ENCODE measurements at places on chromosomes 12 and 14.

DNA sequence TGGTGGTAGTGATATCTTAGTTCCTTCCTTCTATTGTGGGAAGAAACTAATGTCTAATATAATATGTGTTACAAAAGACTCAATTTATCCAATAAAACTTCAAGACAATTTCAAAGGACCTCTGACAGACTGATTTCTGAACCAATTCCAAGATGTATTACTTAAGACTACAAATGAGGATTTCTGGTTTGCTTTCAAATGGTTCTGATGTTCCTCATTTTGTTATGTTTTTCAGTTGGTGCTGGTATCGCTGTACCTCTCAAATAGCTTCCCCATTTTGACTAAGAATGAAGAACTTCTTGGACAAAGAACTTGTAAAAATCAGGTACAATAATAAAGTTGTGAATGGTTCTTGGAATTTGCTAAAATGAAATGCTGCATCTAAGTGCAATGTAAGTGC is 19.4 kb upstream of the MBIP start:
- no peak for DNase-seq

GRCh38 chr12:122012184-122012583 is 9.5 kb upstream of the BCL7A start:
- DNase-seq: no peak

GRCh38 chr12:127172861-127173260 is 1094.1 kb upstream of the TMEM132C start:
- DNase-seq: no peak

DNA sequence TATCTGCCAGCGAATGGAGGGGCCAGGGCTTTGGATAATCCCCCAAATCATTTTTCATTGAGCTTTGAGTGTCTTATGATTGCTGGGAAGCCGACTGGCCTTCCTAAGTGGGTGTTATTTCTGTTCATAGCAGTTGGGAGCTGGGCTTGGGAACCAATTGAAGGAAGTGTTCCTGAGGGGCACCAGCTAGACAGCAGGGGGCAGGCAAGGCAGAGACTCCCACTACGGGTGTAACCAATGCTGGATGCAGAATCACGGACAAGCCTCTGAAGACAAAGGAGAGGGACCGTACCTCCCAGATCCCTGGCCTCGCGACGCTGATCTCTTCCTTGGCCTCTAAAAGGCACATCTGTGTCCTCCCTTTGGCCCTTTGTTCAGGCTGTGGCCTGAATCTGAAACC is 149.0 kb upstream of the PRMT8 start:
- DNase-seq: peak; percentile 12

GRCh38 chr14:91228112-91229004 is 16.1 kb downstream of the GPR68 start:
- peak; percentile 93 for DNase-seq

- DNase-seq: peak; percentile 50
Observed at GRCh38 chr14:21978184-21978998, 304.8 kb upstream of the OR4E1 start.

DNA sequence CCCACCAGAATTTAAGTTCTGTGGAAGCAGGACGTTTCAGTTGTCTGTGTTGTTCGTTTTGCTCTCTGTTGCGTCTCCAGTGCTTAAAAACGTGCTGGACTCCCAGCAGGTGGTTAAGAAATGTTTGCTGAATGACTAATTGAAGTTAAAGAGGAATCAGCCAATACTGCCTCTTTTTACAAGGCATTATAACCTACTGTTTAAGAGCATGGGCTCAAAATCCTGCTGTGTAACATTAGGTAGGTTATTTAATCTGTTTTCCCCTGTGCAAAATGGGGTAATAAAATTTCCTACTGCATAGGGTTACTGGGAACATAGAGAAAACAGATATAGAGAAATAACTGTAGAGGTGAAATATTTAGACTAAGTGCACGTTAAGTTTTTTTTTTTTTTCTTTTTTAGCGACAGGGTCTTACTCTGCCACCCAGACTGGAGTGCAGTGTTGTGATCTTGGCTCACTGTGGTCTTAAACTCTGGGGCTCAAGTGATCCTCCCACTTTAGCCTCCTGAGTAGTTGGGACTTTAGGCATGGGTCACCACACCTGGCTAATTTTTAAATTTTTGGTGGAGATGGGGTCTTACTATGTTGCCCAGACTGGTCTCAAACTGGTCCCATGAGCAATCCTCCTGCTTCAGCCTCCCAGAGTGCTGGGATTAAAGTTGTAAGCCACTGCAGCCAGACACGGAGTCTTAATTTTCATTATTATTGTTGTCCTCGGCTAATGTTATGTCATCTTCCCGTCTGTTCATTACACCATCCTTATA is 139.4 kb upstream of the PRICKLE1 start:
- no peak for DNase-seq

- DNase-seq: no peak
Observed at GRCh38 chr14:70000601-70001000, 121.4 kb downstream of the SMOC1 start.

GRCh38 chr12:127340381-127340780 is 926.6 kb upstream of the TMEM132C start:
- DNase-seq: no peak

GRCh38 chr12:32854097-32854496 is 42.5 kb downstream of the PKP2 start:
- no peak for DNase-seq

- DNase-seq: no peak
Observed at GRCh38 chr14:101481557-101481956, 79.7 kb upstream of the DIO3 start.

GRCh38 chr12:122538496-122538895 is 11.4 kb downstream of the KNTC1 start:
- DNase-seq: no peak

DNA sequence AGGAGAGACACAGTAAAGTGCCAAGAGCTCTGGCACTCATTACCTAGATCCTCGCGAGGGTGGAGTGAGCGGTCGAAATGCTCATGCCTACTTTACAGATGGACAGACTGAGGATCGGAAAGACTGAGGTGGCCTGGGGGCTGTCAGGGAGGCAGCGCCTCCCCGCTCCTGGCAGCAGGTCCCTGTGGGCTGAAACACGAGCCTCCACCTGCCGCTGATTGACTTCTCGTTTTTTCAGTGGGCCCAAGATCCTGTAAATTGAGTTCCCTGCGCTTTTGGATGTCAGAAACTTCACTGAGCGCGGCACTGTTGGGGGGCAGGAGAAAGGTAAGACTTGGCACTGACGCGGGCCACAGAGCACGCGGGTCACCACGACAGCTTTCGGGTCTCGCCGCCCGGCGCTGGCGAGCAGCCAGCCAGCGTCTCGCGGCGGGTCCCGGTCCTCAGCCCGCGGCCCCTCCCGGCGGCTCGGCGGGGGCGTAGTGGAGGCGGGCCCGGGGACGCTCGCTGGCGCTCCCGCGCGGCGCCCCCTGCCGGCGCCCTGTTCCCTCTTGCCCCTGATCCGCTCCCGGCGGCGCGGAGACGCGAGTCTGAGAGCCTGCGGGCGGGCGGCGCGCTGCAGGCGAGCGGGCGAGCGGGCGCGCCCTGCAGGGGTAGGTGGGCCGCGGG is 552 bp upstream of the SCN8A start:
- peak; percentile 81 for DNase-seq

DNA sequence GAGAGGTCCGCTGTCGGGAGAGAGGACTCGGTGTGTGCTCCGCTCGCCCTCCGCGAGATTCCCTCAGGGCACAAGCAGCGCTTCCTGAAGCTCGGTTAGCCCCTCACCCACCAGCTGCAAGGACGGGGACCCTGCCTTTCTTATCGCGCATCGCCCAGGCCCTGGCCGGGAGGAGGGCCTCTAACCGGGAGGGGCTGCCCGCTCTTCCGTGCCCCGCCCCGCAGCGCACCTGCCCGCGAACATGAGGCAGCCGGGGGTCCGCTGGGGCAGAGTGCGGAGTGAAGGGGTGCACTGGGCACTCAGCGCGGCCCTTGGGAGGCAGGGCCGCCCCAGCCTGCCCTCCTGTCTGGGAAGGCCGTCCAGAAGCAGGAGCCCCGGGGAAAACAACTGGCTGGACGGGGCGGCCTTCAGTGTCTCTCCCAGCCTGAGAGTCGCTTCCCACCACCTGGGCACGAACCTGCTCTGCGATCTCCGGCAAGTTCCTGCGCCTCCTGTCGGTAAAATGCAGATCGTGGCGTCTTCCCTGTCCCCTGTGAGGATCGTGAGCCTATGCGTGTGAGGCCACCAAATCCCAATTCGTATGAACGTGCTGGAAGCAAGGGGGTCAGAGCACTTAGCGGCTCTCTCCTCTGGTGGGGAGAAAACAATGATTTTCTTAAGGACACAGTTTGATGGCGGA is 28.0 kb upstream of the ADIPOR2 start:
- DNase-seq: peak; percentile 42

DNA sequence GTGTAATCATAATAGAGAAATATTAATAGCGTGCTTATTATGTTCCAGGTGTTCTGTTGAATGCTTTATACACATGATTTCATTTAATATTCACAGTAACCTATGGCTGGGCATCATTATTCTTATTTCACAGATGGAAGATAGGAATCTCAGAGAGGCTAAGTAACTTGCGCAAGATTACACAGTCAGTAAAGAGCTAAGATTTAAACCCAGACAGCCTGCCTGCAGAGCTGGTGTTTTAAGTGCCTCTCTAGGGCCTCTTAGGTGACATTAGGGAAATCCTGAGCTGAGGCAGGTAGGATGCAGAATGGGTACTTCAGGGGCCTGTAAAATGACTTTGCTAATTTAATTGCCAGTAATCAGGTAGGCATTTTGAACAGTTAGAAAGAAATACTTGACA is 18.5 kb upstream of the BHLHE41 start:
- DNase-seq: no peak

- DNase-seq: no peak
Observed at GRCh38 chr12:1517007-1517406, 77.4 kb downstream of the FBXL14 start.

DNA sequence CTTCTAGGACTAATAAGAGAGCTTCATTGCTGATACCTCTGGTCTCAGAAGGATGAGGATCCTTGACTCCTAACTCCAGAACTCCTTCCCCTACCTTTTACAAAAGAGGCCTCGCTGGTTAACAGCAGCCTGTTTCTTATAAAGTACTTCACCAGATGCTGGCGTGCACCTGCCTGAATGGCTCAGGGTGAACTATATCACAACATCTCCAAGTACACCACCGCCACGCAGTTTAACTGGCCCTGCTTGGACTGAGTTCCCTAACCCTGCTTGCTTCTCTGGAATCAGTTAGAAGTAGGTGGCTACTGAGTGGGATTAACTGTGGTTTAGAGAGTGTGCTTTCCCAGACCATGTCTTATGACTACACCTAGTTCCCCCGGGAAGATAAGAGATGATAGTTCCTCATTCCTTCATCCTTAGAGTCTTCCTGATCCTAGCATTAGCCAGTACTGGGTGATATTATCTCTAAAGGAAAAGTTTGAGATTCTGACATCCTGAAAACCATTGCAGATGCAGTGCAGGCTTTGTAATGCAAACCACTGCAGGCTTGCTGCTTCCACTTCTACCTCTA is 3.0 kb downstream of the FOXJ2 start:
- no peak for DNase-seq

GRCh38 chr14:21106176-21106497 is 5.3 kb downstream of the TMEM253 start:
- DNase-seq: no peak

Data from activated CD4-positive, alpha-beta T cell treated with anti-CD3 and anti-CD28 coated beads for 48 hours (primary cell).